GM12878 (cell line): ENCODE measurements at places on chromosomes 12 and 14. TPM values are rescaled to one million over a fixed set of nuclear protein-coding genes. Genes with fewer than 3 reads are reported as not detected.
A peak's percentile ranks its signal among the peaks of the same experiment; 100 is the strongest.

- no peak for DNase-seq
Measured at GRCh38 chr12:74365178-74365964, 172.3 kb upstream of the ATXN7L3B start.

DNA sequence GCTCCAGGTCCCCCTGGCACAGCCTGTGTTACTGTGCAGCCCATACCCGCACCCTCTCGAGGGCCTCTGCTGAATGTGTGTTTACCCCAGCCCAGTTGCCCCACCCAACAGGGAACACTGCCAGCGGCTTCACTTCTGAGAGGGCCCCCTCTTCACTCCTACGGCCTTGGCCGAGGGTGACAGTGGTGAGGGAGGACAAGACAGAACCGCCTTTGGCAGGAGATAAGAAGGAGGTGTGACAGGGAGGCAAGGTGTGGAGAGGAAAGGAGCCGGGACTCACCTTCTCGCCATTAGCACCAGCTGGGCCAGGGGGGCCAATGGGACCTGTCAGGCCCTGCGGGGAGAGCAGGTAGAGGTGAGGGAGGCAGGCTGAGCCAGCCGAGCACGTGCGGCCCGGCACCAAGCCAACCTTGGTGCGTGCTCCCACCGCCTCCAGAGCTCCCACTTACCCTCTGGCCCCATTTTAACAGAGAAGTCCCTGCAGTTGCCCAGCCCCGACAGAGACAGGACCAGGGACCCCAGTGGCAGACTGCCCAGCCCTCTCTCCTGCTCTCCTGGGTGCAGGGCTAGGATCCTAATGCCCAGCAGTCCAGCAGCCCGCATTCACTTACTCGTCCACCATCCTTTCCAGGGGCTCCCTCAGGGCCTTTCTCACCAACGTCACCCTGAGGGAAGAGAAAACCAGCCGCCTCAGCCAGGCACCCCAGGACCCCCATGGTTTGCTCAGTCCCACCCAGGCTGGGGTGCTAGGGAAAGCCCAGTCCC lies 18.3 kb downstream of the TMEM106C start:
- DNase-seq, result no peak

- peak; percentile 95 for DNase-seq
Measured at GRCh38 chr12:9361879-9362326, 153.7 kb upstream of the PZP start.

- DNase-seq, result no peak
Measured at GRCh38 chr14:33925946-33926345, 24.9 kb downstream of the EGLN3 start.

DNA sequence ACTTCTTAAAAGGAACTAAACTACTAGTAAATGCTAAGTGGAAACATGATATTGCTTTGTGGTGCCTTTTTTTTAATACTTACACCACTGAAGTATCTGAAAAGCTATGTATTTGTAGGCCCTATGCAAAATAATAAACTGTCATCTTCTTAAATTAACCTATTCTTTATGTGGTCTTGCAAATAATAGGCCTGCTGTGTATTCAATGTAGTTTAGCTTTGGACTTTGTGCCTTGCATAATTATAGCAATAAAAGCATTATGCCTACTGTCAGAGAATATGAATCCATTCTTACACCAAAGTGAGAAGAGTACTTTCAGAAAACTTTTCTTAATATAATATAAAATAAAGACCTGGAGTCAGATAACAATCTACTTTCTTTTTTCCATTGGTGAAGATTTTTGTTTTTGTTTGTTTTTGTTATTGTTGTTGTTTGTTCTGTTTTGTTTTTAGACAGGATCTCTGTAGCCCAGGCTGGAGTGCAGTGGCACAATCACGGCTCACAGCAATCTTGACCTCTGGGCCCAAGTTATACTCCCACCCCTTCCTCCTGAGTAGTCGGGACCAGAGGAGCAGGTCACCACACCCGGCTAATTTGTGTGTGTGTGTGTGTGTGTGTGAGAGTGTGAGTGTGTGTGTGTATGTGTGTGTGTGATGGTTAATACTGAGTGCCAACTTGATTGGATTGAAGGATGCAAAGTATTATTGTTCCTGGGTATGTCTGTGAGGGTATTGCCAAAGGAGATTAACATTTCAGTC lies 213.8 kb downstream of the SLC6A15 start:
- DNase-seq, result no peak

GRCh38 chr12:34046570-34046969 lies 24.3 kb downstream of the ALG10 start:
- no peak for DNase-seq

DNA sequence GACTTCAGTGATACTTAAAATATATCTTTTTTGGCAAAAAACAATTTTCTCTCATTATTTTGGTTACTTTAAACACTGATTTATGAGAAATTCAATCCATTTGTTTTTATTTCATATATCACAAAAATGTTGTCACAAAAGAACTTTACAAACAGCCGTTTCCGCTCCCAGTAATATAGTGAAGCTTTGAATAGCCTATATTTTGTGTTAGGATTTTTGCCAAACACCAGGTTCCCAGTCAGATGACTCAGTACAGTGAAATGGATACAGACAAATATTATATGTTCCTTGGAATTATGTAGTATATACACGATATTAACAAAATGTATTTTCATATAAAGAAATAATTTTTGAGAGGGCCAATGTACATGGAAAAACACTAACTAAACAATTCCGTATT lies 411.1 kb downstream of the CCER1 start:
- DNase-seq, result no peak

DNA sequence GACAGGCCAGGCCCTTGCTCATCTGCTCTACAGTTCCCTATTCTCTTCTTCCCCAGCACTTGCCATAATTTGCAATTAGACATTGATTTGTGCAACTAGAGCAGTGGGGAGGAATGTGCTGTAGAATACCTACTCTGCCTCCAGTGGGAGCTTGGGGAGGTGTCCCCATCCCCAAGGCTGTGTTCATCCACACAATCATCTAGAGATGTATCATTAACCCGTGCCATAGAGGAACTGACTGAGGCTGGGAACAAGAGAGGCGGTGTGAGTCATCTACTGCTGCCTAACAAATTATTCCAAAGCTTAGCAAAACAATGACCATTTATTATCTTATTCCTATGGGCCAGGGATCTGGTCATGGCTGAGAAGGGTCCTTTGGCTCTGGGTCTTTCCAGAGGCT lies 5.1 kb upstream of the OTUB2 start:
- no peak for DNase-seq

DNA sequence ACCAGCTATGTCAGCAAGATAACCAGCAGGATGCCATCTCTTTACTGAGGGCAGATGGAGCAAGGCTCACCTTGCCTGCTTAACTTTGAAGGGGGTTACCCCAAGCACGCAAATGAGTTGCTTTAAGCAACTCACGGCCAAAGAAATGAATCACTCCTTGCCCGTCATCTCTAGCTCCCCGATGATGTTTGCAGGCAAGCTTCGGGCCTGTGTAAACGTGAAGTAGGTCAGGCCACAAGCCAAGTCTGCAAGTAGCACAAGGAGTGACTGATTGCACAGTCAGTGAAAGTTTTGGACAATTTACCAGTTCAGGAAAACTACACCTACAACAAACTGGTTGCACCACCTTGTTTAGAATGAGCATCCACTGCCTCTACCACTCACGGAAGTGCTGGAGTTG lies 699.7 kb upstream of the TBX3 start:
- no peak for DNase-seq

DNA sequence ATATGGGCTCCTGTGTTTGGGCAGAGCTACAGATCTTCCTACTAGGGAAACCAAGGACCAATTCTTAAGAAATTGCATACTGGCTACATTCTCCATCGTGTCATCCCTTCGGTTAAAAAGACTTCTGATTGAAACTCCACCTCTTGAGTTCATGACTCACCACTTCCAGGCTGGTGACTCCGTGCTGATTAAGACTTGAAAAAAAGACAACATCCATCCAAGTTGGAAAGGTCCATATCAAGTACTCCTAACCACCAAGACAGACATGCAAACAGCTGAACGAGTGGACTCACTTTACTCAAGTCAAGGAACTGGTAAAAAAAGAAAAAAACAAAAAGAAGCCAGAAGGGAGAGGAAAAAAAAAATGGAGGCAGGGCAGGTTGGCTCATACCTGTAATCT lies 63.4 kb downstream of the APOBEC1 start:
- no peak for DNase-seq

DNA sequence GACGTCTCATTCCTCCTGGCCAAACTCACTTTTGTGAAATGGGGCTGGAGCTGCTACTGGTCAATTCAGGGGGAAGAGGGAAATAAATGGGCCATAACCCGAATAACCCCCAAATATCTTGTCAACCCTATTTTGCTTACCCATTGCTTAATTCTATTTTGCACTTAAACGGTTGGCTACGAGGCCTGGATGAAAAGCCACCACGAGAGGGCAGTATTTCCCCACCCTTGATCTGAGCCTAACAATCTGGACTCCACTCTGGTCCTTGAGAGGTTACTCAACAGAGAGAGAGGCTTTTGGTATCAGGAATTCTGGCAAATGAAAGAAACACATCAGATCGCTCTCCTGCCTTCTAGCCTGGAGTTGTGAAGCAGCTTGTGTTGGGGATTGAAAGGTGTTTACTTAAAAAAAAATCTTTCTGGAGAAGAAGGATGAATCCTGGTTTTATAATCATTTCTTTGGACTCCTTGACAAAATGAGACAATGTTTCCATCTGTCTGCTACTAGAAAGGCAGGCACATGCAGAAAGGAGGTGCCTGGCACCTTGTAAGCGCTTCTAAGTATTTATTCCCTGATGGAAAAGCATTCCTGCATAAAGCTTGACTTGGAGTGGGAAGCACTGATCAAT lies 22.4 kb upstream of the FBXO21 start:
- no peak for DNase-seq

DNA sequence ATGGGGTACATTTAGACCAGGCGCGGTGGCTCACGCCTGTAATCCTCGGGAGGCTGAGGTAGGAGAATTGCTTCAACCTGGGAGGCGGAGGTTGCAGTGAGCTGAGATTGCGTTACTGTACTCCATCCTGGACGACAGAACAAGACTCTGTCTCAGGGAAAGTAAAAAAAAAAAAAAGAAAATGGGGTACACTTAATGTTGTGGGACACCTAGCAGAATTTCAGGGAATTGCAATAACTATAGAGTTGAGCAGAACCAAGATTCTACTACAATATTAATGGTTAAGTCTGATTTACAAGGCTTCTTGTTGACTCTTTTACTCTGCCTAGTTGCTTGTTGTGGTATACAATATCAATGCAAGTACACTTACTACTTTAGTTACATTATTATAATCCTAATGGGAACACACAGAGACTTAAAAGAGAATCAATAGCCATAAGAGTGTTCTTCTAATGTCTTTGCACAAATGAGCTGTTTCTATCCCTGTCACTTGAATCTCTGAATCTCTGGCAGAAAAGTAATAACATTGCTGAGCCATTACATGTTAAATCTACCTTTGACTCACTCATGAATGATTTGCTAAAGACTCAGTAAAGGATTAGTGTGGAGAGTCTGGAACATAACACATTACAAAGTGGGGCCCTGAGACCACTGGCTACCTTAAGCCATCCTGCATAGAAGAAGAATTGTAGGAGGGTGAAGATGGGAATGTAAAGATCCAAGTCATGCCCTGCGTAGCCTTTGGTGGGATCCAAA lies 22.7 kb downstream of the BEST3 start:
- no peak for DNase-seq

GRCh38 chr14:104111301-104112112 lies 26.0 kb downstream of the ASPG start:
- DNase-seq, result no peak

DNA sequence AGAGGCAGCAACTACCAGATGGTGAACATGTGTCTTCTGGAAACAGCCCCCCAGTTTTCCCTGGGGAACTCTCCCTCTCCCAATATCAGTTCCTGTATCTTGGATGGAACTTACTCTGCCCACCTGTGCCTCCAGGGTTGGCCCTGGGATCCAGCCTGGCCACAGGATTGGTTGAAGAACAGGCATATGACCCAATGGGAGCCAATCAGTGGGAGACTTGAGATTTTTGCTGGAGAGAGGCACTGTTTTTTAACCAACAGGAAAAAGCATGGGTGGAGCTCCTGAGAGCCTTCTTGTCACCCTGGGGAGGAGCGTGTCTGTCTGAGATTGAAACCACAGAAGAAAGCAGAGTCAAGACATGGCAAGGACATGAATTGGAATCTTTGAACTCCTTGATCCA lies 33.6 kb upstream of the COX6A1 start:
- no peak for DNase-seq

DNA sequence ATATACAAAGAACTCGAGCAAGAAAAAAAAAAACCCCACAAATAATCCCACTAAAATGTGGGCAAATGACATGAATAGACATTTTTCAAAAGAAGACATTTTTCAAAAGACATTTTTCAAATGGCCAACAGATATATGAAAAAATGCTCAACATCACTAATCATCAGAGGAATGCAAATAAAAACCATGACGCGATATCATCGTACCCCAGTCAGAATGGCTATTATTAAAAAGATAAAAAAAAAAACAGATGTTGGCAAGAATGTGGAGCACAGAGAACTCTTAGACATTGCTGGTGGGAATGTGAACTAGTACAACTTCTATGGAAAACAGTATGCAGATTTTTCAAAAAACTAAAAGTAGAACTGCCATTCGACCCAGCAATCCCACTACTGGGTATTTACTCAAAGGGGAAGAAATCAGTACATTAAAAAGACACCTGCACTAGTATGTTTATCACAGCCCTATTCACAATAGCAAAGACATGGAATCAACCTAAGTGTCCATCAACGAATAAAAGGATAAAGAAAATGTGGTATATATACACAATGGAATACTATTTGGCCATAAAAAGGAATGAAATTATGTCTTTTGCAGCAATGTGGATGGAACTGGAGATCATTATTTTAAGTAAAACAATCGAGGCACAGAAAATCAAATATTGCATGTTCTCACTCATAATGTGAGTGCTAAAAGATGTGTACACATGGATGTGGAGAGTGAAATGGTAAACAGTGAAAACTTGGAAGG lies 16.3 kb downstream of the ZBTB39 start:
- DNase-seq, result no peak

- no peak for DNase-seq
Measured at GRCh38 chr14:91744068-91744480, 12.2 kb upstream of the CATSPERB start.

DNA sequence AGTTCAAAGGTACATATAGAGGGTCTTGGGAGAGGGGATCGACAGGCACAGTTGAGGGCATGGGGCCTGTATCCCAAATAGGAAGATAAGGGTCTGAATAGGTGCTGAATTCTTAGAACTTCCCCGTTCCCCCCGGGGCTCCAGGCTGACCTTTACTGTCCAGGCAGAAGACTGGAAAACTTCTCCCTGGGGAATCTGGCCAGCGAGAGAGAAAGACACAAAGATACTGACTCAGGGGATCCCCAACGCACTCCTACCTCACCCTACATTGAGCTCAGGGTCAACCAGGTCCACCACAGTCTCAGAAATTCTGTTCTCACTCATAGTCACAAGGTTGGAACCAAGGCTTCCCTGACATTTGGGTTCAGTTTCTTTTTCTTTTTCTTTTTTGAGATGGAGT lies 46.2 kb downstream of the ACACB start:
- no peak for DNase-seq

GRCh38 chr12:112342587-112342986 lies 39.6 kb downstream of the HECTD4 start:
- no peak for DNase-seq

ASB2 gene
- 40.0 and 40.4 TPM in 2 replicates for total RNA-seq

AQP6 gene
- not detected in 2 replicates for total RNA-seq

ITGB7 gene
- total RNA-seq, result 459 and 487 TPM in 2 replicates

SMCO2 gene
- 0.27 and 1.0 TPM in 2 replicates for total RNA-seq

KLRC1 gene
- total RNA-seq, result not detected in 2 replicates

PRH2 gene
- total RNA-seq, result not detected in 2 replicates

RASSF9 gene
- total RNA-seq, result not detected in 2 replicates

TMEM63C gene
- 0.74 and 1.3 TPM in 2 replicates for total RNA-seq

P3H3 gene
- total RNA-seq, result 0.13 and 0.21 TPM in 2 replicates

P2RX2 gene
- not detected in 2 replicates for total RNA-seq

SAMD4A gene
- total RNA-seq, result 0.48 and 0.56 TPM in 2 replicates

ISCA2 gene
- total RNA-seq, result 32.7 and 34.5 TPM in 2 replicates

TSHR gene
- total RNA-seq, result not detected in 2 replicates

PRKAB1 gene
- total RNA-seq, result 49.9 and 51.1 TPM in 2 replicates
